ENCODE measurements at places on chromosomes 6 and 20.
A peak's percentile ranks its signal among the peaks of the same experiment; 100 is the strongest.

- DNase-seq, result peak; percentile 52
Observed at GRCh38 chr6:14770572-14770971, 475.3 kb upstream of the JARID2 start.

DNA sequence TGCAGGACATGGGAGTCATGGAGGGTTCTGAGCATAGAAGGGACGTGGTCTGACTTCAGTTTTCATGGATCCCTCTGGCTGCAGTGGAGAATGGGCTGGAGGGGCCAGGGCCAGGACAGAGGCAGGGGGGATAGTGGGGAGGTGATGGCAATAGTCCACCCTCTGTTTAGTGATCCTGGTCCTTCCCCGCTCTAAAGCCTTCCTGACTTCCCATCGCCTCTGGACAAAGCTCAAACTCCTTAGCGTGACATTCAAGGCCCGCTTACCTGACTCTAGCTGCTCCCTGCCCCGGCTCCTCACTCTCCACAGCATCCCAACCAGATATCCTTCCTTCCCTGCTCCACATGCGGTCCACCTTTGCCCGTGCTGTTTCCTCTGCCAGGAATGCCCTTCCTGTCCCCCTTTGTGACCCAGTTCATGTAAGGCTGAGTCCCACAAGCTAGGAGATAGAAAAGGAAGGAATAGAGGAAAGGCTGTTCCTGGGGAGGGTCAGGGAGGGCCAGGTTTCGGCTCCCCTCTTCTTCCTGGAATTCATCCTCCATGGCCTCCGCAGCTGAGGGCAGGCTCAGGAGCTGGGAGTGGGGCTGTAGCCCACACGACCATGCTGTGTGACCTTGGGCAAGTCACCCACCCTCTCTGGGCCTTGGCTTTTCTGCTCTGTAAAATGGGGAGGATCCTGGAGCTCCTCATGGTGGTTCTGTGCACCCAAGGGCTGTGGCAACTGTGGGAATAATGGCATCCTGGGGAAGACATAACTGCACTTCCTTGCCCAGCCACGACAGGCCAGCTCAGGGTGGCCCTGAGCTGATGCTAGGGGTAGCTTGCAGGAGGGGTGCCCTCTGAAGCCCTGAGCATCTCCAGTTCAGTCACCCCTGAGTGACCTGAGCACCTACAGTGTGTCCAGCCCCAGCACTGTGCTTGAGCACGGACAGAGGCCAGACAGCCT lies 116.1 kb downstream of the CEBPB start:
- DNase-seq, result no peak

- DNase-seq, result no peak
Observed at GRCh38 chr20:46204594-46205186, 86.6 kb downstream of the CD40 start.

DNA sequence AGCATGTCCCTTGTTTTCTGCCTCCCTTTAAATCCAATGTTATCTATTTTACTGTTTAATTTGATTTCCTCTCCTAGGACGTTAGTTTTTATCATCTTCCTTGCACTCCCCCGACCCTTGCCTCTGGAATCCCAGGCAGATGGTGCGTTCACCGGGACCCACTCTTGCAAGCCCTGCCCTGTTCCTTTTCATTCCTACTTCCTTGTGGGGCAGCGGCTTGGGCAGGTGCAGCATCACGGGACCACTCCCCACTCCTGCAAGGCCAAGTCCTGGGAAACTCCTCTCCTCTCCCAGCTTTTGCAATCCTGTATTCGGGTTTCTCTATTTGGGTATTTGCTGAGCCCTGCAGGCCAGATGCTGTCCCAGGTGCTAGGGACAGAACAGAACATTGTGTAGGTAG lies 5.8 kb upstream of the CDH4 start:
- no peak for DNase-seq

GRCh38 chr6:35318196-35319171 lies 20.9 kb downstream of the DEF6 start:
- peak; percentile 74 for DNase-seq

GRCh38 chr6:167426651-167427050 lies 101.8 kb downstream of the TTLL2 start:
- DNase-seq, result no peak

DNA sequence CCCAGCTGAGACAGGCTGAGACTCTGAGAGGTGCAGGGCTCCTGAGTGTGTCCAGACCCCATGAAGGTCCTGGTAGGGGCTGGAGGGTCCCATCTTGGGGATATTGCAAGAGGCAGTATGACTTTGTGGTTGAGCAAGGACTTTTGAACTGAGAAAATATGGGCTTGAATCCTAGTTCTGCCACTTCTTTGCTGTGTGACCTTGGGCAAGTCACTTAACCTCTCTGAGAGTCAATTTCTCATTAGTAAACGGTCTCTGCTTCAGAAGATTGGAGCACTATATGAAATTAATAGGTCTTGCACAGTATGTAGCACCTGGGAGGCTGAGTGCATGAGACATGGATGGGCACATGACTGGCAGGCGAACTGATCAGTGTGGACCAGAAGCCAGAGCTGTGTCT lies 42.7 kb downstream of the TFEB start:
- no peak for DNase-seq

DNA sequence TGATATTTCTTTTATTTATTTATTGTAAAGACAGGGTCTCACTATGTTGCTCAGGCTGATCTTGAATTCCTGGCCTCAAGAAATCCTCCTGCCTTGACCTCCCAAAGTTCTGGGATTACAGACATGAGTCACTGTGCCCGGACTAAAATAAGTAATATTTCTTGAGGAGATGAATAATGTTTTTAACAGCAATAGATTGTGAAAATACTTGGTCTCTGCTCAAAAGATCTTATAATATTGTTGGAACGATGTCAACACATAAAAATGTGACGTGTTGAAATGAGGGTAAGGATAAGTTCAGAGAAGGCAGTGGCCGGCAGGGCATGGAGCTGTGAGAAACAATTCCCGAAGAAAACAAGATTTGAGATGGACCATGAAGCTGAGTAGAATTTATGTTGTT lies 178.7 kb downstream of the GJA1 start:
- DNase-seq, result peak; percentile 62

DNA sequence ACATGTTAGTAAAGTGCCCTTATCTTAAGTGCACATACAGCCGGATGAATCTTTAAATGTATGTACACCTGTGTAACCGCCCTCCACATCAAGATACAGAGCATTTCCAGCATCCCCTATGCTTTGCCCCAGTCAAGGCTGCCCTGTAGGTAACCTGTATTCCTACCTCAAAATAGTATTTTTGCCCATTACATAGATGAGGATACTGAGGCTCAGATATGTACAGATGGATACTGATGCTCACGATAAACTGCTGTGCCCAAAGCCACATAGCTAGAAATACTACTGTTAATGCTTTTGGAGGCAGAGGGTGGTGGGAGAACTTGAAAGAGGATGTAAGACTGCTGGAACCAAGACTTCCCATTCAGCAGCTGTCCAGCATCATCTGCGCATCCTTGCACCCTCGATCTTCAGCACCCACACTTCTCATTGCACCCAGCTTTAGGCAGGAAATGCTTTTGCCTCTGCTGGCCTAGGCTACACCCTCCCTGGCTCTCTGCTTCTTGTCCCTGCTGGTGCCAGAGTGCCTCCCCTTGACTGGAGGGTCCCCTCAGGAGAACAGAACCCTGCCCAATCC lies 27.0 kb upstream of the ZFAND3 start:
- no peak for DNase-seq

GRCh38 chr6:170230520-170231292 lies 60.2 kb downstream of the DLL1 start:
- no peak for DNase-seq

GRCh38 chr6:44655412-44656342 lies 268.2 kb downstream of the CDC5L start:
- peak; percentile 83 for DNase-seq

- no peak for DNase-seq
Observed at GRCh38 chr6:134056046-134056445, 3.6 kb upstream of the SLC2A12 start.

DNA sequence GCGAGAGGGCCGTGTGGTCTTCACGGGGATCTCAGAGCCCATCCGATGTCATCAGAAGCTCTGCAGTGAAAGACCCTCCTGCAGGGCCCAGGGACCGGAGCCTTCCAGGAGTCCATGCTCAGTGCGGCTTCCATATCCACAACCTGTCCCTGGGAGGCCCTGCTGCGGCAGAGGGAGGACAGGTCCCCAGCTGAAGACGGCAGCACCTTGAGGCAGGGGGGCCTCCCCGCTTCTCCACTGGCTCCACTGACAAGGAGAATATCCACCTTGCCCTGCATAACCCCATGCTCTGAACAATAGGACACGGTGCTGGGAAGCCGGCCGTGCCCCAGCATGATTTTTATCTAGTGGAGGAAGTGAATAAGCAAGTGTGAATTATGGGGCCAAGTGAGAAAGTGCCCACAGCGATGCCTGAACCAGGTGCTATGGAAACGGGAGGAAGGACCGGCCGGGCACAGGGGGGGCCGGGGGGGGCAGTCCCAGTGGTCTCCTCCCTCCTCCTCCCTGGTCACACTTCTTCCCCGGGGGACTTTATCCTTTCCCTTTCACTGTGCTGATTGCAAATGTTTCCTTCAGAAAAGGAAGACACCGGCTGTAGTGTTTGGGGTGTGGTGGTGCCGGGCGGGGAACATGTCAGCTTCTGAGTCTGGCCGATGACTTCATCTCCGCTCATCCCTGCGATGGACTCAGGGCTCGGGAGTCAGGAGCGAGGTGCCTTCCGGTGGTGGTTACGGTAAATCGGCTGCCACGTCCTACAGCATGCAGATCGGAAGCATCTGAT lies 225.1 kb downstream of the ERMARD start:
- no peak for DNase-seq

GRCh38 chr20:3115190-3116107 lies 30.9 kb upstream of the AVP start:
- peak; percentile 66 for DNase-seq

- peak; percentile 97 for DNase-seq
Observed at GRCh38 chr20:47334022-47334551, 22.4 kb downstream of the ZMYND8 start.

GRCh38 chr6:38697846-38698245 lies 5.1 kb downstream of the GLO1 start:
- no peak for DNase-seq

GRCh38 chr6:42372699-42373098 lies 79.0 kb downstream of the TRERF1 start:
- no peak for DNase-seq

DNA sequence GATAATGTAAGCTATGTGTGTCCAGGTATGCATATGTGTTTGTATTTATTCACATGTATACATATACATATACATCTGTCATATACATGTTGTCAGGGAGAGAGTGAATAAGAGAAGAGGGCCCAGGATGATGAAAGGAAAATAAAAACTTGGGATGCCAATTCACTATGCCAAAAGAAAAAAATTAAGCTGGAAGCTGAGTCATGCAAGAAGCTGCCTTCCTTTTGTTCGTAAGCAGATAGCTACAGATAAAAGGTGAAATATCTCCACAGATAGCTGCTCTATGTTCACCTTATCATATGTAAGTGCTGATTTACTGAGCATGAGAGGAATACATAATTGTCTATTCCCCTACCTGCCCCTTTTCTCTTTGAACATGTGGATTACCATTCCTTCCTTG lies 579.9 kb downstream of the EPM2A start:
- no peak for DNase-seq

DNA sequence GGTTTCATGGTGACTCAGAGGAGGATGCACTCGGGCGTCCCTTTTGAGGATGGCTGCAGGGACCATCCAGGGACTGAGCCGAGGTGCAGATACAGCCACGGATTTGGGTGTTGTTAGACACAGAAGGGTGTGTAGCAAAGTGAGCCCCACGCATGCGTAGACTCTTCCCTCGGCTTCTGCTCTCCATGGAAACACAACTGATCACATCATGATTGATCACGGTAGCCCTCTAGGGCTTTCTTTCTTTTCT lies 606 bp upstream of the ULBP1 start:
- DNase-seq, result peak; percentile 29

GRCh38 chr20:11305406-11305805 lies 612.3 kb upstream of the BTBD3 start:
- peak; percentile 20 for DNase-seq

- no peak for DNase-seq
Observed at GRCh38 chr6:46882645-46883044, 39.1 kb downstream of the ADGRF5 start.

DNA sequence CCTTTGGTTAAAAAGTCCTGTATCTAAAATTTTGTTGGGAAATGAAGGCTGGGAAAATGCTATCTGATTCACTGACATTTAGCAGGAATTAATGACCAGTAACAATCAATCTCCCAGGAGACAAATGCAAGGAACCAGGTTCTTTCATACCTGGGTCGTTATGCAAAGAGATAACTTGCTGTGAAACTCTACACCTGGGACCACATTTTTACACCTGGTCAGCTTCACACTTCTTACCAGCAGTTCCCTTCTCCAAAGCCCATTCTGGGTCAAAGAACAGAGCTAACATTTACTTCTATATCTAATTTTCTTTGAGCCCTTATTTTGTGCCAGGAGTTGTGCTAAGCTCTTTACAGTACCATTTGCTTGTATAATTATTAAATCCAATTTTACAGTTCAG lies 27.4 kb upstream of the STXBP5 start:
- no peak for DNase-seq

- no peak for DNase-seq
Observed at GRCh38 chr6:79838851-79839250, 108.5 kb downstream of the ELOVL4 start.

GRCh38 chr6:87736809-87737540 lies 34.9 kb upstream of the AKIRIN2 start:
- no peak for DNase-seq

DNA sequence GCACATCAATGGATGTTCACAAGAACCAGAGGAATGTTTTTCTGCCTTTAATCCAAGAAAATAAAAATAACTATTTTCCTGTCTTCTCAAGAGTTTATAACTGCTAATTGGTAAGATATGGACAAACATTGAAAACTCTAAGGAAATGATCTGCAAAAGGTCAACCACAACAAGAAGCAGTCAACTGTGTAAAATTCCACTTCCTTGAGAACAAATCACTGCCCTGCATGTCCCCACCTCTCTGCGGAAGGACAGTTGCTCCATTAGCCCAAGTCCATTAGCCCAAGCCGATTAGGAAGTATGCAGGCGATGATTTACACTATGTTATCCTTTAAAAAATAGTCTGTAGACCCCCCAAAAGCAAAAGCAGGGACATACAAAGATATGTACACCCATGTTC lies 27.6 kb downstream of the SLC22A23 start:
- DNase-seq, result no peak

GRCh38 chr20:17955302-17955701 lies 13.3 kb downstream of the SNX5 start:
- no peak for DNase-seq

DNA sequence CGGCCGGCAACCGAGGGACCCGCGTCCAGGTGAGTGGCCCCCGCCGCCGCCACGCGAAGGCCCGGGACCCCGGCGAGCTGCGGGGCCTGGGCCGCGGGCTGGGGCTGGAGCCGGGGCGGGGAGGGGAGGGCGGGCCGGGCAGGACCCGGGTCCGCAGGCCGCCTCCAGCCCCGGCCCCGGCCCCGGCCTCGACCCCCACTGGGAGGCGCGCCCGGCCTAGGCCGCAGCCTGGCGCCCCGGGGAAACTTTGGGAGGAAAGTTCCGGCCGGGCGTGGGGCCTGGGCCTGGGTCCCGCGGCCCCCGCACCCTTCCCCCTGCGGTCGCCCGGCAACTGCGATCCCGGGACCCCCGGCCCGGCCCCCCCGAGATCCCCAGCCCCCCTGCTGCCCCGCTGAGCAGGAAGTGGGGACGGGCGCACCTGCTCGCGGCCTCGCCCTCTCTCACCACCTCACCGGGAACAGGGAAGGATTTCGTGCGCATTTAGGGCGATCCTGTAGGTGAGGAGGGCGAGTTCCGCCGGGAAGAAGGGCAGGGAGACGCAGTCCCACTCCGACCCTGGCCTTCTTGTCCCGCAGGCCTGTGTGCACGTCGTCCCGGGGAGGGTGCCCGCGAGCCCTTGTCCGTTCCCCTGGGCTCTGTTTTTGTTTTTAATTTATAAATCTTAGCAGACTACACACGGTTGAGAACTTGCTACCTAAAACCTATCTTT lies 402 bp downstream of the OSBPL2 start:
- no peak for DNase-seq
